ENCODE measurements at places on chromosomes 12 and 14.
A peak's percentile ranks its signal among the peaks of the same experiment; 100 is the strongest.

DNA sequence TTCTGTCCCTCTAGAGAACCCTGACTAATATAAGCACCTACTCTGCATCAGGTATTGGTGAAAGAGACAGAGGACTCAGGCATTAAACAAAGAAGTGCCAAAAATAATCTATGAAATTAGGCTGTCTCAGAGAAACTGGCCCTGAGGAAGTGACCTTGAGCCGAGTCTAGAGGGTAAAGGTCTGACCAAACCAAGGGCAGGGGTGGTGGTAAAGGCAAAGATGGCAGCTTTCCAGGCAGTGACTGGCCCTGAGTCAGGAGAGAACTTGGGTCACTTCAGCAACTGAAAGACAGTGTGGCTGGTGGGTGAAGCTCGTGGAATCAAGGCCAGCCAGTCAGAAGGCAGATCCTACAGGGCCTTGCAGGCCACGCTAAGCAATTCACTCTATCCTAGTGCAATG lies 30.6 kb downstream of the CDKL1 start:
- no peak for DNase-seq

- no peak for DNase-seq
These were observed 74.9 kb downstream of the ANO2 start for GRCh38 chr12:5870183-5870582.

- DNase-seq: no peak
These were observed 72.6 kb downstream of the LRP6 start for GRCh38 chr12:12194206-12194605.

DNA sequence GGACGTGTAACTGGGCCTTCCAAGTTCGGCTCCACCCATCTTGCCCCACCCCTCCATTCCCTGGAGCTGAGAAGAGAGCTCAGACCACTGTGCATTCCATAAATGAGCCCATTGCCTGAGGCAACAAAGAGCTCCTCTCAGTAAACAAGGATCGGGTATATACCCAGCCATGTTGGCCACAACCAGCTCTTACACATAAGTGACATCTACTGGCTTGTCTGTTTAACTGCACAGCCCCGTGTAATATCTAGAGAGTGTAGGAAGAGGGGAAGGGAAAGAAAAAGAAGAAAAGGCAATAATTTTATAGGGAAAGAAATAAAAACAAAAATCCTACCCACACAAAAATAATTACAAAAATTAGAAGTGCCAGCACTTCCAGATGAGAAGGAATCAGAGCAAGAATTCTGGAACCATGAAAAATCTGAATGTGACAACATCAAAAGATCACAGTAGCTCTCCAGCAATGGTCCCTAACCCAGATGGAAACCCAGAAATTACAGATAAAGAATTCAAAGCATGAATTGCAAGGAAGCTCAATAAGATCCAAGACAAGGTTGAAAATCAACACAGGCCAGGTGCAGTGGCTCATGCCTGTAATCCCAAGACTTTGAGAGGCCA lies 308.1 kb downstream of the RPAP3 start:
- no peak for DNase-seq

GRCh38 chr12:23002381-23002780 lies 377.4 kb downstream of the ETNK1 start:
- no peak for DNase-seq

DNA sequence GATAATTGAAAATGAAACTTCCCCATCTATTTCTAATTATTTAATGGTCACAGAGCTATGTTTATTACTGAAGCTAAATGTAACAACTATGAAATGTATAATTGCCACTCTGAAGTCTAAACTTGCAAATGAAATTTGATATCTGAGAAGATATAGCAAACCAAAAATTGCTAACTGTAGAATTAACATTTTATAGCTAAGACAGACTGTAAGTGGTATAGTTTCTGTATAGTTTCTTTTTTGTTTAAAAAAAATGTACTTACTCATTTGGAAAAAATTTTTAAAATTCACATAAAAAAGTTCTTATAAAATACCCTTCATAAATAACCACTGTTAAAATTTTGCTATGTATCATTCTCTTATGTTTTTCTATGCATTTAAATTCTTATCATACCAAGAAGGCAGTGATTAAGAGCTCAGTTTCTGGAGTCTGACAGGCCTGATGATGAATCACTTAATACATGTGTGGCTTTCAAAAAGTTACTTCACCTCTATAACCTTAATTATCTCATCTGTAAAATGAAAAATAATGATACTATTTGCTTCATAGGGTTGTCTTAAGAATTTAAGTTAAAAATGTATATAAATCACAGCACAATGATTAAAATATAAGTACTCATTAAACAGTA lies 214.7 kb upstream of the GARIN2 start:
- DNase-seq: no peak

GRCh38 chr12:97960225-97960624 lies 497.6 kb downstream of the RMST start:
- DNase-seq: no peak

DNA sequence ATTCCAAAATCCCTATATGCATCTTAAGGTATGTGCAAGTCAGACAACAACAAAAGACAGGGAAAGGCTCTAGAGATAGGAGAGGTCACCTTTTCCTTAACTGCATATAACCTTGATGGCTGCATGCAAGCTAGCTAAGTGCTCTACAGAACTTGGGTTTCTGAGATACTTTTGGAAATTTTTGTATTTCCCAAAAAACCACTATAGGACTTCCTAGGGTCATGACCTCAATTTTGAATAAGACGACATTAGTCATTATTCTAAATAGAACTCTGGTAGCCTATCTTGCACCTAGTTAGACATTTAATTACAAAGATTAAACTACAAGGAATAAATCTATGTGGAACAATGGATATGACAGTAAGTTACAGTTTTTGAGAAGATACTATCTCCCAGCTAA lies 309.3 kb downstream of the BCAT1 start:
- no peak for DNase-seq

GRCh38 chr14:101110729-101111619 lies 207.5 kb upstream of the RTL1 start:
- DNase-seq: no peak

GRCh38 chr12:109273354-109273753 lies 35.7 kb downstream of the FOXN4 start:
- no peak for DNase-seq

DNA sequence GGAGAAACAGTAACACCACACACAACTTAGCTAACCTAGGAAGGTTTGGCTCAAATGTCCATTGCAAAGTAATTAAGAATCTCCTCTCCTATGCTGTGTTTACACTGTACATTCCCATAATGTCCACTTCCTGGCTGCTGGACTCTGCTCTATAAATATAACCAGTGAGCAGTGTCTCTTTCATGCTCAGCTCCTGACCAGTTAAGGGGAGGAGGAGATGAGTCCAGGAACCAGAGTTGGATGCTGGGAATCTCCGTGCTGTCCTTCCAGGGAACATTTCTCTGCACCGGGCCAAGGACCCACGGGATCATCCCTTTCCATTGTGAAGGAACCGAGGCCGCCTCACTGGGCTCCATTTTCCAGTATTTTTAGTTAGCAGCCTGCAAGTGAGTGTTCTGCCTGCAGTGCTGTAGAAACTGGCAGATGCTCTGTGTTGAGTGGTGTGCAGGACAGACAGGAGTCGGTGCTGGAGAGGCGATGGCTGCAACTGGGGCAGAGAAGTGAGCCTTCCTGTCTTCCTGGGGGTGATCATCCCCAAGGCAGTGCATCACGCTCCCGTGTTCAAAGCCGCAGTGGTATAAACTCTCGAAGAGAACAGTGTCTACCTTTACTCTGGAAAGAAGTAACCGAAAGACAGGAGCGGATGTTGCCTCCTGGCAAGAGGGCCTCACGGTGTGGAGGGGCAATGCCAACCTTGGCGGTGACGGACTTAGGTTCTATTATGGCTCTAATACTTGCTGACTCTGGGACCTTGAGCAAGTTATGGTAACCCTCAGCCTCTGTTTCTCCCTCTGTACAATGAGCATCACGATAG lies 195.5 kb downstream of the CACNA1C start:
- no peak for DNase-seq

DNA sequence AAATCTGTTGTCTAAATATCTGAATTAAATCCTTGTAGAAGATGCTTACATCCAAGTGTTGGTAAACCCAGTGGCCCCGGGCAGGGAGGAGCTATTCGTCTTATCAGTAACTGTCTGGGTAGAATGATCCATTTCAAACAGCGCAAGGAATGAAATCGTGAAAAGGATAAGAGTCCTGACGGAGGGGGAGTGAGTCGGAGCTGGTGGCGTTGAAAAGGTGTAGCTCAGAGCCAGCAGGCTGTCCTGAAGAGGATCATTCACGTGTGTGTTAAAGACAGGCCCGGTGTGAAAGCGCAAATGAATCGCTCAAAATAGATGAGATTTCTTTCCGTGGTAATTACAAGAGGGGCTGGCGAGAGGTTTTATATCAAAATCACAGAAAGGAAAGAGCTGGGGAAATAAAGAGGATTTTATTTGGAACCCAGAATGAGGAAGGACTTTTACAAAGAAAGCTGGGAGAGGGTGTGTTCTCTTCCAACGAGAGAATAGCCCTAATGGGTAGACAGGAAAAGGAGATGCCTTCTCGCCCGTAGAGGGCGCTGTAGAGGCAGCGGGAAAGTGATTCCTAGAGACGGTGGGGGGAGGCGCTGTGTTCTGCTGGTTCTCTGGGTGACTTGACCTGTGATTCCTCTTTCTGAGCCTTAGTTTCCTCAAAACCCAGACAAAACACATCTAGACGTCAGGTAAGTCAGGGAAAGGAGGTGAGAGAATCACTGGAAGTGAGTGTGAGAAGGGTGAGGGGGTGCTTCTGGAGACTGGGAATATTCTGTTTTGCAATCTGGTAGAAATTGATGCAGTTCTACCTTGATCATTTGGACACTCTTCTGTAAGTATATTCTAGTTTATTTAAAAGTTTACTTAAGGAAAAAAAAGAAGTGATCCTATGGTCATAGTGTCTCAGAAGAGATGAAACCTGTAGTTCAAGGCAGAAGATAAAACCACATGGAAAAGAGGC lies 39.3 kb downstream of the SRRM4 start:
- DNase-seq: no peak

- no peak for DNase-seq
These were observed 83.0 kb downstream of the FAR2 start for GRCh38 chr12:29232086-29232485.

DNA sequence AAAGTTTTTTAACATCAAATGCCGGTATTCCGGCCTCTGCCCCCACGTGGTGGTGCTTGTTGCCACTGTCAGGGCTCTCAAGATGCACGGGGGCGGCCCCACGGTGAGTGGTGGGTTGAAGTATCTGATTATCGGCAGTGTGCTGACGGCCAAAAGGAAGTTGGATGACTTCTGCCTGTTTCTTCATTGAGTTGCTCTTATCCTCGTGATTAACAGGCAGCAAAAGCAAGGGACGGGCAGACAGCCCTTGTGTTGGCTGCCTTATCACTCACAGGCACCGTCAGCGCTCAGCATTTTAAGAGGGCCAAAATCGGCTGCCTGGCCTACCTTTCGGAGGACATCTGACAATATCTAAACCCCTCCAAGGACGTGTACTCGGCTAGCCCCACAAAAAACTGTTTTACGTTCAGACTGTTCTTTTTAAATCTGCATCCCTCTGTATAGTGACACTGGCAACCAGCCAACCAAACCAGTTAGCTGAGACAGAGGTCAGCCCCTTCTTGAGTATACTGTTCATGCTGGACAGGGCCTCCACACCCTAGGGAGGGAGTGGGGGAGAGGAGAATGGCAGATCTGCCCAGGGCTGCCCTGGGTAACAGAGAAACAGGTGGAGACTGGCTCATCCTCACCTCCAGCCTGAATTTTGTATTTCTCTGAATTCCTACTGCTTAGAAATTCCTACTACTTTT lies 22.9 kb upstream of the AKAP5 start:
- DNase-seq: no peak

- no peak for DNase-seq
These were observed 169.2 kb upstream of the PLXNC1 start for GRCh38 chr12:93979189-93979588.

DNA sequence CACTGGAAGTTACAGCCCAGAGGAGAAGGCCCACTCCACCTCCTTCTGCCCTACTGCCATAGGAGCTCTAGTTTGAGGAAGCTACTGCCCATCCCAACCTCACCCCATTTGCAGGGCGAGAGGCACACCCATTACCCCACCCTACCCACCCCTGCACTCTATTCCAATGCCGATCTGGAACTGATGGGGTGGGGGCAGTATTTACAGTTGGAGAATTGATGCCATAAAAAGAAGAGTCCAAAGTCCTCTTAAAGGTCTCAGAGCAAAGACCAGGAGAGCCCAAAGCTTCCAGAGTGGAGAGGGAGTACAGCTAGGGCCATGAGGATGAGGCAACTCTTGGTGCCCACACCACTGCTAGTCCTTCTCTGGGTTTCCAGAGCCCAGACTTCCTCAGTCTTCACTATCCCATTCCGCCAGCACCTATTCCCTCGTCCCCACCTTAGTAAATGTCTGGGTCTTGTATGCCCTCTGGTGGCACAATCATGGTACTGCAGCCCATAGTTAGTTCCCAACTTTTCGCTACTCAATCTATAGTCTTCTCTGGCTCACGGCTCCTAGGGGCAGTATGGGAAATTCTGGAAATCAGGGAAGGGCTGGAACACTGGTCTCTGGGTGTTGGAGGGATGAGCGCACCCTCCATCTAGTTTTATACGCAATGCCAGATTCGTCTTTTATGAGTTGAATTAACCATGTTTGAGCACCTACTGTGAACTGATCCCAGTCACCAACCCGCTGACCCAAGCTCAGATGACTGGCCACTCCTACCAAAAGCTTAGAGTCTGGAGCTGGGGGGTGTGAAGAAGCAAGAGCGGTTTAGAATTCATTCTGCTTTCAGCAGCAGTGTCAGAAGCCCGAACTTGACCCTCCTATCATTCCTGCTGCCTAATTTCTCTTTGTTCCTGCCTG lies 6.9 kb upstream of the ADCY6 start:
- DNase-seq: peak; percentile 30

DNA sequence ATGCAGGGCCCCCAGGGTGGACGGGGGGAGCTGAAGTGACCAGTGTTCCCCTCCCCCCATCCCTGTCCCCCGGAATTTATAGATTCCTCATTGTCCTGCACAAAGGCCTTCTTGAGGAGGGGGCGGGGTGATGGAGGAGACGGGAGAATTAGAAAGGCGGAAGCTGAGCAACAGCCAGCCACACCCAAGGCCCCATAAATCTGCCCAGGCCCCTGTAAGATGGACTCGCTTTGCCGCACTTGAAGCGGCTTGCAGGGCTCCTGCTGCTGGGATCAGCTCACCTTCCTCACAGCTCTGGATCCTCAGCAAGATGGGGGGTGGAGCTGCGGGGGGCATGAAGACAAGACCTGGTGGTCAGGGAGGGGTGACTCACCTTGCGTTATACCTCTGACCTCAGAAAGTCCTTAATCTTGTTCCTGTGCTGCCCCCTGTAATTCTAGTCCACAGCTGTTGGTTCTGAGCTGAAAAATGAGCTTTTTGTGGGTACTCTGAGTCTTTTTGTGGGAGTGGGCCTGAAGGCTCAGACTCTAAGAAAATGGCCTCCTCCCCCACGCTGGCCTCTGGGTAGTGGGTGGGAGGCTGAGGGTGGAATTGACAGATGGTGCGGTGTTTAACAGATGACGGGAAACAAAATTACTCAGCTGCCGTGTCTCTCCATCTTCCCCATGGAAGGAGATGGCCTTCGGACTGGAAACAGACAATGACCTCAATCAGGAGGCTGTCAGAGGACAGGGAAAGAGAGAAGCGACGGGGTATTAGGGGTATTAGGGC lies 15.8 kb upstream of the ANKRD33 start:
- DNase-seq: no peak

- no peak for DNase-seq
These were observed 9.3 kb downstream of the AMN start for GRCh38 chr14:102931580-102932285.

- peak; percentile 5 for DNase-seq
These were observed 81.8 kb downstream of the EMP1 start for GRCh38 chr12:13278249-13278787.

- no peak for DNase-seq
These were observed 16.3 kb downstream of the SMCO2 start for GRCh38 chr12:27462851-27463250.

GRCh38 chr12:106204312-106204711 lies 43.5 kb downstream of the CKAP4 start:
- no peak for DNase-seq
